Globus pallidus (tissue), 1 donor: ENCODE measurements at places on chromosomes 13 and 19.

- peak; percentile 81 for DNase-seq
Measured at GRCh38 chr13:79541426-79542049, 60.6 kb downstream of the NDFIP2 start.

DNA sequence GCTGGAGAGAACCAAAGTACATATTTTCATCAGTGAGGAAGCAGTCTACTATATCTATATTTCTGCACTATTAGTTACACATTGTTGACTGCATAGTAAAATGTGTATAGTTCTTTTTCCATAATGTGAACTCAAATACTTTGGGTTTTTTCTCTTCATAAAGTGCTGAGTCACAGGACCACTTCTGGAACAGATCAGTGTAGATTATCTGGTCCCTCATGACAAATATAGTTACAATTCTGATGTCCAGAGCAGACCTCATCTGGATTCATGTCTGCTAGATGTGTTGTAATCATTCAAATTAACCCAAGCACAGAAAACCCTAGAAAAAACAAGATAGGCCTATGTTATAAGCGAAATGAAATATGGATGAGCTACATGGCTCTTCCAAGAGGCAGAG, 171.4 kb downstream of the SUCLA2 start:
- DNase-seq, result no peak

GRCh38 chr13:76638181-76638580, 248.0 kb downstream of the KCTD12 start:
- no peak for DNase-seq

DNA sequence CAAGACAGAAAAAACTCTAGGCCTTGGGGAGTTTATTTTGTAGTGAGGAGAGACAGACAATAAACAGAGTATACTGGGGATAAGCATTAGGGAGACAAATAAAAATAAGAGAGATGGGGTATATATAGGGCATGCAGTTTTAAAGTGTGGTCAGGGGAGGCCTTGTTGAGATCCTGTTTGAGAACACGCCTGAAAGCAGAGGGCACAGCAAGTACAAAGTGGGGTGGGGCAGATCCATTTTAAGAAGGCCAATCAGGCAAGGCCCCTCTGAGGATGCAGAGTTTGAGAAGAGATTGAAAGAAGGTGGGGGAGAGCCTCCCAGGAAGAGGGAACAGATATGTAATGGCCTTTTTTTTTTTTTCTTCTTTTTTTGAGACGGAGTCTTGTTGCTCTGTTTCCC, 2.1 kb downstream of the PPP2R1A start:
- DNase-seq, result no peak

DNA sequence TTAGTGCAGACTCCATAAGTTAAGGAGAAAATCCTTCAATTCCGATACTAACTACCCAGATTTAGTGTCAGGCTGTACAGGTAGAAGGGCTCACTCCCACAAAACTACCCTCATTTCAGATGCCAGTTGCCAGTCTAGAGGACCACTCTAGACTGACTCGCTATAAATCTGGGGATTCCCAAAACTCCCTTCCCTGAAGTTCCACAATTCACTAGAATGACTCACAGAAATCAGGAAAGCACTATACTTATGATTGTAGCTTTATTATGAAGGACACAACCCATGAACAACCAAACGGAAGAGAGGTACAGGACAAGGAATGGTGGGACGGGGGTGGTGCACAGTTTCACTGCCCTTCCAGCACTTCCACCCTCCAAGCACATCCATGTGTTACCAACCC, 321.2 kb downstream of the DIAPH3 start:
- no peak for DNase-seq

- peak; percentile 81 for DNase-seq
Measured at GRCh38 chr19:18274781-18275356, 617 bp upstream of the IQCN start.

DNA sequence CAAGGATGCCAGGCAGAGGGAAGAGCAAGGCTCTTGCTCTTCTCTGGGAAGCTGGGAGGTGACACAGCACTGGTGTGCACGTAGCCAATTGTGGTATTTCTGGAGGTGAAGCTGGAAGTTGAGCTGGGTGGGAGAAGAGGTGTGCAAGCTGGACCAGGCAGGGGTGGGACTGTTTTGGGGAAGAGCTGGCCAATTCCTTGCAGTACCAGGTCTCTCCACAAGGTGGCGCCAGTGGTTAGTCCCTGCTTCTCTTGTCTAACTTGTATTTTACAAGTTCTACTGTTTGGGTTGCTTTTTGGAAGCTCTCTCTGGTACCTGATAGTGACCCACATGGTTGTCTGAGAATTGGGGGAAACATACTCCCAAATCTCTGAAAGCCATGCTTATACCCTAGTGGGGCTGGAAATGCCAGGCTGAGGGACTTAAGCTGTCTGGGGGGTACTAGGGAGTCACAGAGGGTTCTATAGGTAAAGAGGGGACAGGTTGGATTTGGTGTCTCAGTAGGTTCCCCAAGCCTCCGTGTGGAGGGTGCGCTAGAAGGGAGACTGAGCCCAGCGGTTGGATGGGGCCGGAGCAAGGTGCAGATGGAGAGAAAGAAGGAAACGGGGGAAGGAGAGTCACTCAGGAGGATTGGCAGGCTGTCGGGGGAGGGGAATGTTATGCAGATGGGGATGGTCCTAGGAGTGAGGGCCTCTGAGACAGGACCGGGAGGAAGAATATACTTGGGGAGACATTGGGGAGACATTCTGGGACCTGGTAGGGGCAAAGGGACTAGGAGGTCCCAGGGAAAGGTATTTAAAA, 3.0 kb downstream of the HPN start:
- DNase-seq, result peak; percentile 74

GRCh38 chr13:43268632-43269031, 245.2 kb downstream of the DNAJC15 start:
- no peak for DNase-seq

DNA sequence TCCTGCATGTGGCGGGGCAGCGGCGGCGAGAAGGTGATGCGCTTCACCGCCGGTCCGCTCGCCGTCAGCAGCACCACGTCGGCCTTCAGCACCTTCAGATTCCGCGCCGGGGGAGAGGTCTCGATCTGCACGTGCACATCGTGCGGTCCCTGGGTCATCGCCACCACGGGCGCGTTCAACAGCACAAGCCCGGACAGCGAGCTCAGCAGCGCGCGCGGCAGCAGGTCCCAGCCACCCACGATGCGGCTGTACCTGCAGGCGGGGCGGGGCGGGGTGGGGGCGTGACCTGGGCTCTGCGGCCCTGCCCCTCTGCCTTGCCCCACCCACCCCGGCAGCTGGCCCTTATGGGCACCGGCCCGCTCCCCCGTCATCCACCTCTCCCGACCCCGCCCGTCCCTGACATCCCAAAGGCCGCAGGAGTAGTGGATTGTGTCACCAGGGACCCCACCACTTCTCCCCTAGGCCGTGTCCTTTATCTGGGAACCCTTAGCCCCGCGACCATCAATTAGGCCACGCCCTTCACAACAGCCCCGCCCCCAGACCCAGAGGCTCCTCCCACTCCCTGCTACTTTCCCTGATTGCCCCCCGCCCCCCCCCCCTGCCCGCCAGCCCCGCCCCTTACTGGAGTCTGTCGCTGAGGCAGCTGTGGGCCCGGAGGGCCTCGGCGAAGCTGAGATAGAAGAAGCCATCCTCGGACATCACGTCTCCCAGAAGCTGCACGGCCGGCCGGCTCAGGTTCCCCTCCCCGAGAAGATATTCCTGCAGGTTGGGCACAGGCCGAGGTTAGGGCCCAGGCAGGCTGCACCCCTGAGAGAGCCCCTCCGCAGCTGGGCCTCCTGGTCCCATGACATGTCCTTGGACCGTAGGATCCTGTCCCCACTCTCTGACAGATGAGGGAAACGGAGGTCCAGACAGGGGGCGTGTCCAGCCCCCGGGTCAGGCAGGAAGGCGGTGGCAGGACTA, 6.1 kb downstream of the IL4I1 start:
- no peak for DNase-seq

DNA sequence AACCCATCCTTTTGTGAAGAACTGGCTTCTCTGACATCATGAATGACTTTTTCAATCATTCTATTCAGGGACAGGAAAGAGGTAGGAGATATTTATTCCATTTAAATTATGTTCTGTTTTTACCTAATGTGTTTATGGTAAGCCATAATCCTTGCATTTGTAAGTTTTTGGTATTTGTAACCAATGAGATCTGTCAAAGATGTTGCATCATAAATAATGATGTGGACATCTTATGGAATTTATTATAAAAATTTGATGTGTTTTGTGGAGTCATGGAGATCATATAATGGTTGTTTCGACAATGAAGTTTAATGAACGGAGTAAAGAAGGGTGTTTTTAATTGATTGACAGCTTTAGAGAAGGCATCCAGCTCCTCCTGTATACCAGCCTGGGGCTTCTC, 67.6 kb downstream of the LMO7 start:
- no peak for DNase-seq

DNA sequence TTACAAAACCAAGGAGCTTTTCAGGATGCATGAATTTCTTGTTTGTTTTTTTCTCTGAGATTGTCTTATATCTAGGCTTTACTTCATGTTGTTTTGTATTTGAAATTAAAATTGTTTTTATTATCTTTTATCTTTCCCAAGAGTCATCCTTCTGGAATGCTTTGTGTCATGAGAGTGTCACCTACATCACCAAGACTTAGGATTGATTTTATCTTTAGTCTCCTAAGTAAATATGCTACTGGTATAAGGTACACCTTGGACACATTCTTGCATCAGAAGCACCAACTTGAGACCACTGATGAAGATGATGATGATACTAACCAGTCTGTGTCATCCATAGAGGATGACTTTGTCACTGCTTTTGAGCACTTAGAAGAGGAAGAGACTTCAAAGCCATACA, 26.4 kb downstream of the AKAP11 start:
- no peak for DNase-seq
